GM12878 (cell line): ENCODE measurements at places on chromosomes 3 and 15. TPM values are rescaled to one million over a fixed set of nuclear protein-coding genes. Genes with fewer than 3 reads are reported as not detected.

Gene FBLN2
- total RNA-seq: 0.27 and 0.41 TPM in 2 replicates

Gene C3orf20
- total RNA-seq: 1.6 and 2.0 TPM in 2 replicates

Gene SLC12A1
- total RNA-seq: not detected in 2 replicates

Gene PATL2
- 10.7 and 11.5 TPM in 2 replicates for total RNA-seq

Gene SLC9C1
- total RNA-seq: not detected in 2 replicates

Gene SCN11A
- not detected in 2 replicates for total RNA-seq

Gene TICRR
- 18.8 and 21.5 TPM in 2 replicates for total RNA-seq

Gene GP9
- total RNA-seq: not detected in 2 replicates

Gene TOMM70
- 46.2 and 46.6 TPM in 2 replicates for total RNA-seq

Gene C3orf38
- 28.3 and 29.7 TPM in 2 replicates for total RNA-seq

Gene ZBTB47
- total RNA-seq: 3.1 and 3.4 TPM in 2 replicates

Gene CNTN3
- not detected in 2 replicates for total RNA-seq

Gene PARP15
- total RNA-seq: 33.2 and 35.3 TPM in 2 replicates

Gene PRR23C
- total RNA-seq: not detected in 2 replicates

Gene CD276
- 2.5 and 3.0 TPM in 2 replicates for total RNA-seq
